ENCODE measurements at places on chromosomes 12 and 14.

DNA sequence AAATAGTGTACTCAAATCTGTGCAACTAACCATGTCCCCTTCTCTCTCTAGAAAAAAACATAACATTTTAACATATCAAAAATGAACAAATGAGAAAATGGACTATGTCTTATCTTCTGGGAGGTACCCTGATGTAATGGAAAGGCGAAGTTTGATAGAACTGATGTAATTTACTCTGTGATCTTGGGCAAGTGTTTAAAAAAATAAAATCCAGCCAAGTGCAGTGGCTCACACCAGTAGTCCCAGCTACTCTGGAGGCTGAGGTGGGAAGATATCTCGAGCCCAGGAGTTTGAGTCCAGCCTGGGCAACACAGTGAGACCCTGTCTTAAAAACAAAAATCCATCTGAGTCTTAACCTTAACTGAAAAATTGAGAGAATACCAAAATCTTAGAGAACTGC, 35.8 kb upstream of the CFL2 start:
- no peak for DNase-seq

GRCh38 chr12:5817246-5817645, 127.8 kb downstream of the ANO2 start:
- DNase-seq, result no peak

GRCh38 chr12:13102461-13103195, 839 bp downstream of the GSG1 start:
- DNase-seq, result no peak

GRCh38 chr14:38507299-38507698, 251.4 kb upstream of the CLEC14A start:
- DNase-seq, result no peak

GRCh38 chr12:13387101-13387500, 190.6 kb downstream of the EMP1 start:
- no peak for DNase-seq

- no peak for DNase-seq
Measured at GRCh38 chr12:124829708-124830304, 33.9 kb downstream of the SCARB1 start.

DNA sequence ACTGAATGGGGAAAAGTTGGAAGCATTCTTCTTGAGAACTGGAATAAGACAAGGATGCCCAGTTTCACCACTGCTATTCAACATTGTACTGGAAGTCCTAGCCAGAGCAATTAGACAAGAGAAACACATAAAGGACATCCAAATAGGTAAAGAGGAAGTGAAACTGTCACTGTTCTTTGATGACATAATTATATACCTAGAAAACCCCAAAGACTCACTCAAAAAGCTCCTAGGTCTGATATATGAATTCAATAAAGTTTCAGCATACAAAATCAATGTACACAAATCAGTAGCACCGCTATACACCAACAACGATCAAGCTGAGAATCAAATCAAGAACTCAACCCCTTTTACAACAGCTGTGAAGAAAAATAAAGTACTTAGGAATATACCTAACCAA, 157.3 kb upstream of the DDHD1 start:
- DNase-seq, result no peak

DNA sequence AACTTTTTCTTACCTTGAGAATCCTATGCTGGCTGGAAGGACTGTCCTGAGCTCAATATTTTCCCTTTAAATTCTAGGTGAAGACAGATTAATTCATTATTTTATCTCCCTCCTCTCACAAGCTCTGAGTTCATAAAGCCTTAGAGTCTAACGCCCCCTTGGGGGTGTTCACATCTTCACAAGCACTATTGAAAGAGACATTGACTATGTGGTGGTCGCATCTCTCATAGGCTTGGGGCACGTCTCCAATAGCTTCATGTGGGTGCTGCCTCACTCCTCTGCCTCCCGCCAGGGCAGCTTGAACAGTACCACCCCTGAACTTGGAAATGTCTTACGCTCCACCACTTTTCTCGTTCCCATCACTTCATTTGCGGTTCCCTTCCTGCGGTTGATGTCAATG, 106.2 kb downstream of the UNC79 start:
- DNase-seq, result no peak

DNA sequence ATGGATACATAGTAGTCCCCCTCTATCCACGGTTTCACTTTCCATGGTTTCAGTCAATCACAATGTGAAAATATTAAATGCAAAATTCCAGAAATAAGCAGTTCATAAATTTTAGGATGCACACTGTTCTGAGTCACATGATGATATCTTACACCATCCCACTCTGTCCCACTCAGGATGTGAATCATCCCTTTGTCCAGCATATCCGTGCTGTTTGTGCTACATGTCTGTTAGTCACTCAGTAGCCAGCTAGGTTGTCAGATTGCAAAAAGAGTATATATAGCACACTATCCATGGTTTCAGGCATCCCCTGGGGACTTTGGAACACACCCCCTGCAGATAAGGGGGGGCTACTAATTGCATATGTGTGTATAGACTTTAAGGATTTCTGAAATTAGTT, 8.1 kb upstream of the NAA30 start:
- DNase-seq, result no peak

DNA sequence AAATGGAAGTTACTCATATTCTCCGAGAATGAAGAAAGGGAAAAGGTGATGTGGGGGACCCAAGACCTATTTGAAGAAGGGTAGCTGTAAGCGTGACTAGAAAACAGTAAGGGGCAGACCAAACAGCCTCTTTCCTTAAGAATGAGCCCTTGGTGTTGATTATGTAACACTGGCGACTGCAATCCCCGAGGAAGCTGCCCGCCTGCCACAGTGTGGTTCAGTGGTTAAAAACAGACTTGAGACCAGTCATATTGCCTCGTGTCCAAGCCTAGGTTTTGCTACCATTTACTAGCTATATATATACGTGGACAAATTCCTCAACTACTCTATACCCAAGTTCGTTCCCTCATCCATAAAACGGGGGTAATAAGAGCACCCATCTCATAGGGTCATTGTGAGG, 49.1 kb downstream of the SSPN start:
- no peak for DNase-seq

DNA sequence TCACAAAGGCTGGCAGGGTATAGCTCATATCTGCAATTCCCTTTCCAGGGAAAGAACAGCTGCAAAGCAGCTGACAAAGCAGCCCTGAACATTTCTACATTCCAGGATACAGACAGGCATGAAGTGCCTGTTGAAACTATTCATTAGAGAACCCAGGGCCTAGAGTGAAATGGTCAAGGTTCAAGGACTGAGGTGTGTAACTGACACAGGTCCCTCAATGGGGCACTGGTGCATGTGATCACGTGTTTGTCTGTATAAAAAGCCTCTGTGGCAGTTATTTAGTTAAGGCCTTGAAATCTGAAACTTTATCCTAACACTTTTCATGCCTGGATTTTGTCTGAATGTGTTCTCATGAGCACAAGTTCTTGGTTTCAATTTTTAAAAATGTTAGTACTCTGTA, 47.1 kb downstream of the GIT2 start:
- no peak for DNase-seq

- no peak for DNase-seq
Measured at GRCh38 chr12:52821071-52821730, 7.3 kb upstream of the KRT4 start.

DNA sequence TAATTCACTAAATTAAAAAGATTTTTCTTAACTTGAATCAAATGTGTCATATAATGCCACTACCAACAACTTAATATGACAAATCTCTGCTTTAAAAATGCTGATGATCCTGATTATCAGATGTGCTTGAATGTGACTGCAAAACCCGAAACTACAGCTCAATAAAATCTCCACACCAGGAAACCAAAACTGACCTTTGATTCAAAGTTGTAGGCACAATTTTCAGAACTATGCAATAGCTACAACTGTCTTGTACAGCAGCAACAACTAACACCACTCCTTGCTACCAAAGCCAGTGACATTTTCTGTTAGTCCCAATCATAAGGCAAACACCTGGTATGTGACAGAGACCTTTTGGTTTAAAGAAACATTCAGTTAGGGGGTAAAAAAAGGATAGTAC, 147.3 kb downstream of the CEP83 start:
- DNase-seq, result no peak

DNA sequence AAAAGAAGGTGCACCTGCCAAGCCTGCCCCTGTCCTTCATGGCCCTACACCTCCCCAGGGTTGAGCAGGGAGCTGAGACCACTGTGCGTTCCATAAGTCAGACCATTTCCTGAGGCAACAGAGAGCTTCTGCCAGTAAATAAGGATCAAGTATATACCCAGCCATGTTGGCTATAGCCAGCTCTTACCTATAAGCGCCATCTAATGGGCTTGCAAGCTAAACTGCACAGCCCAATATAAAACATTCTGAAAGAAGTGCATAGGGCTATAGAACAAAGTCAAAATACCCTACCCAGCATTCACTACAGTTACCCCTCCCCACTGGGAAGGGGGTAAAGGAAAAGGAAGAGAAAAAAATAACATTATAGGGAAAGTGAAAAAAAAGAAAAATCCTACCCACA, 59.3 kb upstream of the SCAF11 start:
- DNase-seq, result no peak

DNA sequence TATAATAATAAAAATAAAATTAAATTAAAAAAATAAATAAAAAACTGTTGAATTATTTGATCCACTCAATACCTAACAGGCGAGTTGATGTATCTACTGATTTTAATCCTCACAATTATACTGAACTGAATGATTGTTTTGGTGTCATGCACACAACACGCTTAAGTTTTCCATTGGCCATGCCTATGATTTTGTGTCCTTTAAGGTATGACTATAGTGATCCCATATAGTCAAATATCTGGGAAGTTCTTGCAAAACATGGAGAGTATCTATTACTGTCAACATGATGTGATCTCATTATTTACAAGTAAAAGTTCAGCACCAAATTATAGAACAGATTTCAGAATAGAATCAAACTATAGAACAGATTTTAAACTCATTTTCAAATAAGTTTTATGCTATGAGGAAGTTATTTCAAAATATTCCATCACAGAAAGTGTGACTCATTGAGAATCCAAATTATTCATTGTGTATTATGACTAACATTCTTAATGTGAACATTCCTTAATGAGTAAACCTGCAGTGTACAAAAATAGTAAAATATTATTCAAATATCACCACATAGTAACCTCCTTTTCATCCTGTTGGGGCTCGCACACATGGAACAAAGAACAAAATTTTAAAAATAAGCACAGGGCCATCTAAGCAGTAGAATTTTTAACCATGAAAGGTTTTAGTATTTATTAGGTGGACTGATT, 190.4 kb downstream of the SLC25A21 start:
- no peak for DNase-seq

DNA sequence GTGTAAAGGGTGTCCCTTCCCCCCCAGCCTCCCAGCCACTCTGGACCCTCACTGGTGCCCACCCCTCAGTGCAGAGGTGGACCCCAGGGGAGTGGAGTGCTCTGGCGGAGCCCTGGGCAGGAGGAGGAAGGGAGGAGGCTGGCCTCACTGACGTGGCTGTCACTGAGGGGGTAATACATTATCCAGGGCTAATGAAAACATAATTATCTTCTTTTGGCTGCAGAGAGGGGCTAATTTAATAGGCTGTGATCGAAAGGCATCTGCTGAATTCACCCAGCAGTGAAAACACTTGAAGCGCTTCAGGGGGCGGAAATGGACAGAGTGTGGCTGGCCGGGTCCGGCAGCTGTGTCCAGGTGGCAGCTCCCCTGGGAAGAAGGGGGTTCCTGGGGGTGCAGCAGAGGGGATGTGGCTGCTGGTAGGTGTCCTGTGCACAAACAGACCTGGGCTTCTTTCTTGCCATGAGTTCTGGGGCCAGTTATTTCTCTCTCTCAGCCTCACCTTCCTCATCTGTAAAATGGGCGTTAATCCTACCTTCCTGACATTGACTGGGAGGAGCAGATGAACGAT, 3.7 kb upstream of the NOS1 start:
- DNase-seq, result no peak

DNA sequence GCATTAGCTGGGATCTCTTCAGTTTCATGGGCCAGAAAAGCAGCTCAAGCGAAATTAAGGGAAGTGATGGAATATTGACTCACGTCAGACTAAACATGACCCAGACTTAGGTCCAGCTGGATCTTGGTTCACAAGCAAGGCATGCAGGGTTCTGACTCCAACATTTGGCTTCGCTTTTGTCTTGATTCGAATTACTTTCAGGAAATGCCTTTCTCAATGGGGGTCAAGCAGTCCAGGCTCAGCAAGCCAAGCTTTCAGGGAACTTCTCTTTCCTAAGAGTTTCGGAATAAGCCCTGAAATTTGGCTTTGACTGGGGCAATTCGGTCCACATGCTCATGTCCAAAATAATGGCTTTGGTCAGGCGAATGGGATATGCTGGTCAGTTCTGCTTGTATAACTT, 678.7 kb upstream of the TMEM132C start:
- no peak for DNase-seq

- DNase-seq, result no peak
Measured at GRCh38 chr12:68481181-68481941, 129.3 kb upstream of the RAP1B start.

Measured in activated T-helper 1 cell treated with anti-CD3 and anti-CD28 coated beads, Interleukin-2, amount 50 U/mL, for 16 hours (primary cell).